Gastrocnemius medialis (tissue), 4 donors: ENCODE measurements at places on chromosomes 3 and 15. TPM values are rescaled to one million over a fixed set of nuclear protein-coding genes. Genes with fewer than 3 reads are reported as not detected.
A peak's percentile ranks its signal among the peaks of the same experiment; 100 is the strongest.

The GAP43 gene
- total RNA-seq, result not detected

- no peak for DNase-seq
Observed at GRCh38 chr3:43785551-43785950, 94.8 kb downstream of the ABHD5 start.

GRCh38 chr3:159779883-159780282 is 208.8 kb upstream of the IL12A start:
- DNase-seq, result no peak

- DNase-seq, result no peak
Observed at GRCh38 chr15:68985361-68985891, 29.1 kb upstream of the NOX5 start.

DNA sequence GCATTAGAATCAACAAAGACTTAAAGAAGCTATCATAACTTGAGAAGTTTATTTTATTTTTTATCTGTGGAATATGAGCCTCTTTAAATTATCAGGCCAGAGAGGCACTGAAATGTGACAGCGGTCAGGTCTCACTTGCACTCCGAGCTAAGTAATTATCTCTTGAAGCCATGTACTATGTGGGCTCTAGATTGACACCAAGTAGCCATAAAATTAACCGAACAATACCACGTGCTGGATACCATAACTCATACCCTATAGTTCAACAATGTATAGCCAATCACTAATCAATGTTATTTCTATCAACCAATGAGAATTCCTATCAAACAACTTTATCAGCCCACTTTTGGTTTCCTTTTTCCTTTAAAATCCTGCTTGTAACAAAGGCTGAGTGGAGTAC is 299.3 kb downstream of the TBC1D5 start:
- DNase-seq, result no peak

DNA sequence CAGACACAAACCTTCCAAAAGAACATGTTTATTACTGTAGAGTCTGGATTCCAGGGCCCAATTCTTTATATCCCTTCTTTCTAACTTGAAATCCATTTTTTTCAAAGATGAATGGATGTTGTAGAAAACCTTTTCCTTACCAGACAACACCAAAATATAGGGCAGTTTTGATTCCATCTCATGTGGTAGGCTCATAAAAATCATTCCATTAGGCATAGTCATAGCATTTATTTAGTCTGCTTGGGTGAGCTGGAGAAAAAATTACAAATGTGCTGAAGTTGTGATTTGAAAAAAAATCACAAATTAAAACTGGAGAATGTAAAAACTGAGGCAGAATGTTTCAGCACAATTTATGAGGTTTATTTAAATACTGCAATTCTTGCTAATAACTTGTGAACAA is 199.3 kb upstream of the TBC1D5 start:
- DNase-seq, result no peak

GRCh38 chr15:96255599-96255998 is 74.9 kb upstream of the NR2F2 start:
- no peak for DNase-seq

- peak; percentile 34 for DNase-seq
Observed at GRCh38 chr15:25789211-25789610, 73.9 kb downstream of the ATP10A start.

DNA sequence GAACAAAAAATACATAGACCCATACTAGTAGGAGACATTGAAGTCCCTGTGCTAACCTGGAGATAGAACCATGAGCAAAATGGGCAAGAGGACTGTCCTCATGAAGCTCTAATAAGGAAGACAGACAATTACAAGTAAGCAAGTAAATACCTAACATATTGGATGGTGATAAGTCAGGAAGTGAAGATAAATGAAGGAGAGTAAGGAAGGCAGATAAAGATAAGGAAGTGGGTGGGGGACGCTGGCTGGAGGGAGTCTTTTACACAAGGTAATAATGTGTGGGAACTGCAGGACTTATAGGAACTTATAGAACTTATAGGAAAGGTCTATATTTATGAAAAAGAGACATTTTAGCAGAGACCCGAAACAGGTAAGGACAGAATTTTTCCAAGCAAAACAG is 148.9 kb upstream of the ABI3BP start:
- no peak for DNase-seq

The GOLGA6L7 gene
- total RNA-seq, result not detected

- DNase-seq, result no peak
Observed at GRCh38 chr3:195609229-195609628, 25.5 kb upstream of the APOD start.

The LYZL4 gene
- total RNA-seq, result not detected

The DUOXA1 gene
- not detected for total RNA-seq

DNA sequence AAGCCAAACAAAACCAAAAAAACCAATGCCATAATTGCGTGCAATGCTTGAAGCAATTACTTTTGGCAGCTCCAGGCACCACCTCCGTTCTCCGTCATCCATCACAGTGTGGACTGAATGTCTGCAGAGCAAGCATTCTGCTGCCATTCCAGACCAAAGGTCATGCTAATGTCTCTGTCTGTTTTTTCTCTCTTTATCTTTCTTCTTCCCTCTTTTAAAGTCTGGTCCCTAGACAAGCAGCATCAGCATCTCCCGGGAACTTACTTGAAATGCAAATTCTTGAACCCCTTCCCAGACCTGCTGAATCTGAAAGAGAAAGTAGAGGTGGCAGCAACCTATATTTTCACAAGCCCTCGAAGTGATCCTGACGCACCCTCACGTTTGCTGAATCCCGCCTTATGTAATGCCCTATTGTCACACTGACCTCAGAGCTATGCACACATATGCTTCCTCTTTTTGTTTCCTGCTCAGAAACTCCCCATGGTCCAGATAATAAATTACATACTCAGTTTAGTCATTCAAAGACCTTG is 297.3 kb upstream of the PROK2 start:
- no peak for DNase-seq

GRCh38 chr15:28959326-28959725 is 73.6 kb downstream of the APBA2 start:
- DNase-seq, result no peak
